ENCODE measurements at places on chromosomes 3 and 15.

- DNase-seq = peak; percentile 10
Observed at GRCh38 chr3:44114142-44114541, 127.5 kb upstream of the TOPAZ1 start.

DNA sequence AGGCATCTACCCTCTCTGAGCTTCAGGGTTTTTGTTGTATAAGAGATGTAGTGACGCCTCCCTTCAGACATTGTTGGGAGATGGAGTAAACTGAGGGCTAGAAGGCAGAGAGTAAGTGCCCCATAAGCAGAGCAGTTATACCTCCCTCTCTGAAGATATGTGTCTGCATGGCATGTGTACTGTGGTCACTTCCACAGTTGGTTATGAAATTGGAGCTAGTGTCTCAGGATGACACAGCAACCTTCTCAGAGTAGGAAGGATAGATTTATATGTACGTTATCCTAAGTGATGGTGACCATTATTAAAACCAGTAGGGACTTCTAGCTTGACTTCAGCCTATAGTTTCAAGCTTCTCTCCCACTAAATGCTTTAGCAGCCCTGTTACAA lies 17.9 kb downstream of the PXK start:
- DNase-seq = no peak

- DNase-seq = no peak
Observed at GRCh38 chr15:83928392-83928734, 274.4 kb downstream of the ADAMTSL3 start.

DNA sequence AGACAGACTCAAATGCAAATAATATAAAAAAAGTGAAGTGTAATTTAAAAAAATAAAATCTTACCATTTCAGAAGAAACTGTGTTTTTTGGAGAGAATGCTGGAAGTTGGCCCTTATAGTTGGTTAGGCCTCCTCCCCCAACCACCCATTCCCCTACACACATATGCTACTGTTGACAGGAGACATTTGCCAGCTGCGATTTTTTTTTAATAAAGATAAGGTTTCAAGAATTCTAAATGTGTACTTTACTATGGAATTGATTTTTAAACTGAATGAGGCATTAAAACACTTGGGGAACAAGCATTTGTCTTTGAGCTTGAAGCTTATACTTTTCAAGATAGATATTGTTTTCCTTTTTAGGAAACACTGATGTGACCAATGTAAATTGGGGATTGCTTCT lies 4.4 kb upstream of the SSR3 start:
- DNase-seq = no peak

DNA sequence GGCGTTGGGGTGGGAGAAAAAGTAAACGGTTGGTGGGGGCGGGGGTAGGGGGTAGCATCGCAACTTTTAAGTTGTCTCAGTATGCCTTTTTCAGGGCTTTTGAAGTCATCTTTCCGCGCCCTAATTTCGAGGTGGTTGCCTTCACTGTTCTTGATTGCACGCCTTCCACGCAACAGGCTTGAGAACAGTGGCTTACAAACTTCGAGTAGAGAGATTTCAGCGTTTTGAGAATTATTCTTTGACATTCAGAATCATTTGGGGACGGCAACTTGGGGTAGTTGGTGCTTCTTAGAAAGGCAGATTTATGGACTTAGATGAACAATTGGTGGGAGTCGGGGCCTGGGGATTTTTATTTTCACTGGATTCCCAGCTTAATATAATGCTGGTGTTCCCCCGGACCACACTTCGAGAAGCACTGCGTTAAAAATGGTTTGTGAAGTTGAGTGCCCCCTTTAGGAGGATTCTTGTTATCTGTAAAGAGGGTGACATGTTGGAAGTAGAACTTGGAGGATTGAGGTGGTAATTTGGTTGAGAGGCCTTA lies 880 bp downstream of the PPP4R2 start:
- DNase-seq = peak; percentile 70

GRCh38 chr3:13307041-13307440 lies 113.1 kb downstream of the NUP210 start:
- DNase-seq = no peak

DNA sequence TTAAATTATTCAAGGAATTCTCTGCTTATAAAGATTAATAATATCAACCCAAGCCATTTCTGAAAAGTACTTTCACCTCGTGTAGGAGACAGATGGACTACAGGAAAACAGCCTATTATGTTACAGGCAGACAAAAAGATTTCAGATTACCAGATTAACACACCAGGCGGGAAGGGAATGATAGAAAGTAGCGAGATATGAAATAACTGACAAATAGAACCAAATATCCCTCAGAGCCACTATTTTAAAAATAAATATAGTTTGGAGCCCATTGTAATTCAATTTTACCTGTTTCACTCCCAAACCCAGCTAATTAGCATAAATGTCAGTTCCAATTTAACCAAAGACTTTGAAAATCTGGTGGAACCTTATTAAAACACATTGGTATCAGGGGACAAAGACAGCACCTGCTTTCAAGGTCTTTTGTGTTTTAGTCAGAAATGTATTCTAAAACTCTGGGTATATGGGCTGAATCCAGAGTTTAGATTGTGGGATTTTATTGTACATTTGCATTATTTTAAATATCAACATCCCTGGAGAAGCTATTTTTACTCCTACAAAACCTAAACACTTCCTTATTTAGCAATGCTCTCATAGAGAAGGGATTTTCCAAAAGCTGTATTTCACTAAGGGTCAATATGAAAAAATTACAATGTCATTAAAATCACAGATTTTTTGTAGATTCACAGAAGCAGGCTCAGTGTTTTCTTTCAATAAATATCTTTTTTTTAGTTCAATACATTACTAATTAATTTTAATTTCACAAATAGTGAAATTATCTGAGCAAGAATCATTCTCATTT lies 138.4 kb downstream of the TNIK start:
- no peak for DNase-seq

All from kidney capillary endothelial cell (primary cell).